Adrenal gland (tissue), 19 donors: ENCODE measurements at places on chromosomes 13 and 19.
A peak's percentile ranks its signal among the peaks of the same experiment; 100 is the strongest.

DNA sequence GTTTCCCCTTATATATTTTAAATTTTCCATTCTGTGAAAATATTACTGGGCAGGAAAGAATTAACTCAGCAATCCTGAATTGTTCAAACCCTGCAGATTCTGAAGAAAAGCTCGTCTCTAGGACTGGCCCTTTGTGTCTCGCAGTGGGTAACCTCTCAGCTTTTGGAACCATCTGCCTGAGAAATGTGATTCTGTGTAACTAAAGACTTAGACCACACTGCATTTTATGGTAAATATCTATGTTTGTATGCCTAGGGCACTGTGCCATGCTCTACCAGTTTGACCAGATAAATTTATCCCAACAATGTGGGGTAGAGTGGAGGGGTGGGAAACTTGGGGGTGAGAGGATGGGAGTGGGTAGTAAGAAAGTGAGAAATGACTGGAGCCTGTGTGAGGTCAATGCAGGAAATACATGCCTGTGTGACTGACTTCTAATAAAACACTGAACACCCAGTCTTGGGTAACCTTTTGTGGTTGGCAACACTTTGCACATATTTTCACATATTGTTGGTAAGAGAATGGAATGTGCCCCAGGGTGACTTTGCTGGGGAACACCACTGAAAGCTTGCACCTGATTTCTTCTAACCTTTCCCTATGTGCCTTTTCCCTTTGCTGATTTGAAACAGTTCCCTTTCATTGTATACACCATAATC, 1181.9 kb downstream of the OLFM4 start:
- no peak for DNase-seq

- DNase-seq = no peak
These were observed 4.5 kb upstream of the FCGRT start for GRCh38 chr19:49507803-49508494.

- no peak for DNase-seq
These were observed 262.6 kb upstream of the RXFP2 start for GRCh38 chr13:31476753-31477152.

DNA sequence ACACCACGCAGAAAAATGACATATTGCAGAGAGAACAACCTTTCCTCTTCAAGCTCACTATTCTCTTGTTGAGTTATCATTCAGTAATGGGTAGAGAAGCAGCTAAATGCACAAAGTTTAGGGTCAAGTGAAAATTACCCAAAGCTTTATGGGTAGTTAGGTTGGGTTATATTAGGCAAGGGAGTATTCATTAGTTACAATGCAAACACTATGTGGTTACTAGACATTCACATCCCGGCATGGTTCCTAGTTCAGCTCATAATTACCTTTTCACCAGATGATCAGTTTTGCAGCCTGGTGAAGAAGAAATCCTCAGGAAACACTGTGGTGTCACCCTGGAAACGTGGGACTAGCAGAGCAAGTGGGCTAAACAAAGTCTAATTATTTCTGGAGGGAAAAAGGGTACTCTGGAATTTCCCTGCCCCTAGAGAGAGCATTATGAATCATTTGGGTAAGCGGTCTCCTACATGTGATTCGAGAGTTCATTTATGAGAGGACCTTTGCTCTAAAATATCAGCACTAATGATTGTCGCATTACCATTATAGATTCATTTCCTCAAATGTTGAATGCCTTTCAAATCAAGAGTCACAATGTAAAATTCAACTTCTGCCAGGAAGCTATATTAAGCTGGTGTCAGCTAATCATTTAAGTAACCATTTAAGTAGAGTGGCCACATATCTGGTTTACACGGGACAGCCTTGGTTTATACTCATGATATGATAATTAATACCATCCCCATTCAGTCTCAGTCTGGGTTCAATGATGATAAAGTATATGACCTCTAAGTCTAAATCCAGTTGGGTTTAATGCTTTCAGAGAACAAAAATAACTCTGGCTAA, 1208.0 kb downstream of the DIAPH3 start:
- DNase-seq = no peak

DNA sequence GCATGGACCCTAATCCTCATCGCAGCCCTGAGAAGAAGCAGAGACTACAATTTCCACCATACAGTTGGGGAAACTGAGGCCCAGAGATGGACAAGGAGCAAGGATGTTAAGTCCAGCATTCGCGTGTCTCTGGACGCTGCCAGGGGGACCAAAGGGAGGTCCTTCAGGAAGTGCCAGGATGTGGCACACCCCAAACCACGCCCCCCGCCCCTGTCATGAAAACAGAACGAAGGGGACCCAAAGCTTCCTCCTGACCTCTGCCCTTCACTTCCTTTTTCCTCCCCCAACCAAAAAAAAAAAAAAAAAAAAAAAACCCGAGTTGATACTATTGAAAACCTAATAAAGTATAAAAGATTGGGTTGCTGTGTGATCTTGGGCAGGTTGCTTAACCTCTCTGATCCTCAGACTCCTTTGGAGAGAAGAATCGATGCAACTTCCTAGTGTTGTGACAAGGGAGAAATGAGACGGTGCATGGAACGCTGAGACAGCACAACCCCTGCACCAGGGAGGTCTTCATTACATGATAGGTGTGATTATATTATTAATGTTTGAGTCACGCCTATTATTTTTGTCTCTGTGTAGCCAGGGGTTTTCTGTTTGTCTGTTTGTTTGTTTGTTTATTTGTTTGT, 2.7 kb upstream of the ZBTB7A start:
- peak; percentile 58 for DNase-seq

GRCh38 chr13:78700121-78700910, 41.4 kb upstream of the OBI1 start:
- no peak for DNase-seq

GRCh38 chr19:8884416-8884815, 52.2 kb downstream of the MBD3L1 start:
- DNase-seq = no peak

- DNase-seq = peak; percentile 93
These were observed 16.9 kb downstream of the ZNF296 start for GRCh38 chr19:45059258-45059965.

GRCh38 chr19:50328873-50329145, 368 bp downstream of the KCNC3 start:
- no peak for DNase-seq

- DNase-seq = no peak
These were observed 1.7 kb upstream of the S1PR4 start for GRCh38 chr19:3176715-3177501.

DNA sequence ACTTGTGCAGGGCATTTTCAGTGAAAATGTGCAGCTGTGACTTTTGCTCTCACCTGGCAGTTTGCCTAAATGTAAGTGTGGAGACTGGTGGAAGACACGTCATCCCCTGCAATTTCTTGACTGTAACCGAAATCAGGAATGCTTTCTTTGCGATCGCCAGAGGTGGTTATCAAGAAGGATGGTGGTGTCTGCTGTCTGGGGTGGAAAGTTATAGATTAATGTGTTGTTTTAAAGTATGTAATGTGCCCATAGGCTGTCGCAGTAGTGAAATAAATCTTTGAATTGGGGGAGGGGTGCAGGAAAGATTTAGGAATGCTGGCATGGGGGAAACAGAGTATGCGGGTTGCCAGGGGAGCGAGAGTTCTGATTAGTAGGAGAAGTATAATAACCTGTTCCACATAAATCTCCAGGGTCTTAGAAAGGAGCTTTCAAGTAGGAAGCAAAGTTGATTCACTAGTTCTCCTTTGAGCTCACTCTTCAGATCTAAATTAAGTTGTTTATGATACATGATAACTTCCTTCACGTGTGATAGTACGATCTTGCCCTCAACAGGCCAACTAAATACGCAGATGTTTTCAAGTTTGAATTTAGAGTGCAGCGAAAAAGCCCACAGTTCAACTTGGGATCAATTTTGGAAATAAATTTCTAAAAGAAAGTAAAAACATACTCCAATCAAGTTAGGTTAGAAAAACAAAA, 1520.0 kb upstream of the SLC10A2 start:
- DNase-seq = no peak

GRCh38 chr19:38022791-38023670, 116.0 kb downstream of the SIPA1L3 start:
- no peak for DNase-seq

- no peak for DNase-seq
These were observed 1338.1 kb downstream of the OLFM4 start for GRCh38 chr13:54366728-54367127.

DNA sequence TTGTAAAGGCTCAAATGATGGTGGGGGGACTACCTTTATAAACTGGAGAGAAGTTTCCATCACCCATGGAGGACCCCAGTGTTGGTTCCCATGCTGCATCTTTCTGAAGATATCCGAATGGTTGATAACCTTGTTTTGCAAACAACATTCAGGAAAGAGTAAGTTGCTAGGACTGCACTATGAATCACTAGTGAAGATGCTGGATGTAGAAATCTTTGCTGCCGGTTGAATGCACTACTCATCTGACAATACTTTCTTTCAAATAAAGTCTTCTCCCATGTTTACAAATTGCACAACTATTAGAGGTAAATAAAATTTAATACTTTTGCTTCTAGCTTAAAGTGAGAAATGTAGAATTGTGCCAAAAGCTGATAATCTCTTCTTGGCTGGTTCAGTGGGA, 198.4 kb upstream of the SLITRK6 start:
- DNase-seq = no peak

DNA sequence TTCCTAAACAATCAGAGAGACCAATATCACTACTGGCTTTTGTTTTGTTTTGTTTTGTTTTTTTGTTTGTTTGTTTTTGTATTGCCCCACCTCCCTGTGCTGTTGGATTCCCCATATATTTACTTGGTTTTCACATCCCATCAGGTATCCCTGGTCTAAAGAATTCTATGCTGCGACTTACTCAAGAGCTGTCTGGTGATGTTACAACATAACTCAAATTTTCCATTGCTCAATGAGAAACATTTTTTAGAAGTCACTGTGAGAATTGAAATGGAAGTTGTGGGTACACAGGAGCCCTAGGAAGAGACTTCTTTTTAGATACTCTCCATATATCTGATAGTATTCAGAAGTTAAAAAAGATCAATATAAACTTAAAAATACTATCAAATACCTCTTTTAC, 181.4 kb downstream of the KLF5 start:
- no peak for DNase-seq

GRCh38 chr13:24718192-24718965, 38.2 kb downstream of the ATP12A start:
- no peak for DNase-seq

GRCh38 chr13:102962430-102962829, 103.8 kb downstream of the SLC10A2 start:
- no peak for DNase-seq

- peak; percentile 76 for DNase-seq
These were observed 1.8 kb downstream of the LONP1 start for GRCh38 chr19:5718037-5718578.

DNA sequence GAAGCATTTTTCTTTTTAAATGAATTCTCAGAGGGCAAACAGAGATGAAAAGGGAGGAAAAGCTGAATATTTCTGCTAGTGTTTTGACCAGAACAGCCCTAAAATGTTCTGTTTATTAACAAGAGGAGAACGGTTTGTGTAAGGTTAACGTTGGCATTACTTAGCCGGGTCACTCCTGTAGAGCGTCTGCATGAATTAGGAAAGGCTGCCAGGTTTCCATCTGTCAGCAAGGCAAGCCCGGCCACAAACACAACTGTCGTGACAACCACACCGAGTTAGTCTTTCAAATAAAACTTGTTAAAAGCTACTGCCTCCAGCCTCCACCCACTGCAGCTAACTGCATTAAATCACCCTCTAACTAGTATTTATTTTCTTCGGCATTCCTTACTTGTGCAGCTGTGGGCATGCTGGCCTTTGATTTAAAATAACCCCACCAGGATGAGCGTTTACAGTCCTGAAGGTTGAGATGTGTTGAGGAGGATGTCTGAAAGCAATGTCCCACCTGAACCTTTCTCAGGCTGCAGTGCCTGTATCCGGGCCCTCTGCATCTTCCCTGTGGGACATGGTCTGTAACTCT, 527.9 kb downstream of the FGF9 start:
- DNase-seq = no peak

GRCh38 chr19:46718934-46719622, 2.2 kb upstream of the PRKD2 start:
- DNase-seq = no peak

- no peak for DNase-seq
These were observed 171.2 kb upstream of the UBL3 start for GRCh38 chr13:30021611-30022010.

- no peak for DNase-seq
These were observed 9.8 kb upstream of the SERP2 start for GRCh38 chr13:44363631-44364344.

DNA sequence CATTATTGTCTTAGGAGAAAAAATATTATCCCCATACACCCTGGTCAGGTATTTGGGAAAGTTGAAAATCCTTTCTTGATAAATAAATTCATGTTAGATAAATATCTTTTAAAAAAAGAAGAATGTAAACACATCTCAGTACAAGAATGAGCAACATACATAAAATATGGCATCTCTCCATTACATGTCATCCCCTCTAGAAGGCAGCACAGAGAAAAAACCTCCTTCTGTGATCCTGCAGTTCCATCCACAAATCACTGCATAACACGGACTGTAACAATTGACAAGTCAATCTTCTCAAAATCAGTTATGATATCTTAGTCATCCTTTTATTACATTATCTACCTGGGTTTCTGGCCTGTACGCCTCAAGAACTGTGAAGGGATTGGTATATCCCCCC, 683.9 kb upstream of the KLHL1 start:
- DNase-seq = no peak

- no peak for DNase-seq
These were observed 69.1 kb downstream of the ATP7B start for GRCh38 chr13:51942189-51942588.

- DNase-seq = no peak
These were observed 10.2 kb downstream of the OR2Z1 start for GRCh38 chr19:8731428-8732169.

GRCh38 chr13:97221046-97221445, 1.1 kb upstream of the MBNL2 start:
- DNase-seq = no peak

DNA sequence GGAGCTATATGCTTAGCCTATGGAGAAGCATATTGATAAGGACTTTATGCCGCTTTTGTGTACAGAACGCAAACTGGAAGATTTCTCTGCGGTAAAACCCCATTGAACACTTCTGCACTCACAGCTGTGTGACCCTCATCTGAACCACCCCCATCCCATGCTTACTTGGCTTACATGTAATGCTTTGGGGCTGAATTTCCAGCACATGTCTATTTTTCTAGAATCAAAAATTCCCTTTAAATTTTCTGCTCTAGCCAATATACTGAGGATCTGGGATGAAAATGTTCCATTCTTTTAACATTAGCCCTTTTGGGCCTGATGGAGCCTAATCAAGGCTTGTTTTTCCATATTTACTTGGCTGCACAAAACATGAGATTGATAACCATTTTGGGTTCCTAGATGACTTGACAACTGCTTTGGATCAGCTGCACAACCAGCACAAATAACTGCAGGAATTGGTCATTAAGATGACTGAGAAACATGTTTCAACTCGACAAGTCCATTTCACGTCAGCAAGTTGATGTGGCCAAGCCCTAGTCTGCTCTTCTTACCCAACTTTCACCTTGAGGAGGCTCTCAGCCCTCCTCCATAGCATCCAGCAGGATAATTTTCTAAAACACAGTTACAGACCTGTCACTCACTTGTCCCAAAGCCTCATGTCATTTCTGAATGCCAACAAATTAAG, 52.4 kb downstream of the TNFSF11 start:
- no peak for DNase-seq
